ENCODE measurements at places on chromosomes 4 and X. TPM values are rescaled to one million over a fixed set of nuclear protein-coding genes. Genes with fewer than 3 reads are reported as not detected.
A peak's percentile ranks its signal among the peaks of the same experiment; 100 is the strongest.

The EMD gene
- total RNA-seq, result 119 TPM

The PWWP3B gene
- not detected for total RNA-seq

- DNase-seq, result no peak
Observed at GRCh38 chr4:113921089-113921794, 58.2 kb downstream of the ARSJ start.

The SYTL4 gene
- not detected for total RNA-seq

DNA sequence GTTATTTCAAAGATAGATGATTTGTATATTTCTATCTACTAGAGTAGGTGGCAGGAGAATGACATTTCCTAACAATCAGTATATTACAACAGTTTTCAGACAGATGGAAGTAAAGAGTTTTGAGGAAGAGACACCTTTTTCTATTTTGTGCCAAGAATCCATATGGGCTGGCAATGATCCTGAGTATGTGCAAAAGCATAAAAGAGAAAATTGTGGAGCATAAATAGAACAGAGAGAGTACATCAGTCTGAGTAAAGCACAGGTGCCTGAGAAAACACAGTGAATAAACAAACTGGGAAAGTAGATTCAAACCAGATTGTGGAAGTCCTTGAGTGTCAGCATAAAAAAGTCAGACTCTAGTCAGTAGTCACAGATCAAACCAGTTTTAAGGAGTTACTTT is 96.8 kb upstream of the WDR44 start:
- no peak for DNase-seq

DNA sequence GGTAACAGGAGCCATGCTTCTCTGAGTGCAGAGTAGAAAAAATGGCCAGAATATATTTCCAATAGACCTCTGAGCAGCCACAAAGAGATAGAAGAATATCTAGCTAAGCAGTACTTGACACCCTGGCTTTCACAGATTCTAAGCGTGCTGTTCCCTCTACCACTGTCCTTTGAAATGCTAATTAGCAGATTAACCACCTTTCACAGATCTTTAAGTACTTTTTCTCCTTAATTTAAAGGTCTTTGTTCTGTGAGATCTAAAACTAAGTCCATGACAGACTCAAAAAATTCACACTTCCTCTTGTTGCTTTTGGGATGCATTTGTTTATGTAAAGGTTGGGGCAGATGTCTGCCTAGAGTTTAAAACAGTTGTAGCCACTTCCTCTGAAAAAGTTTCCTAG is 28.3 kb upstream of the MAGEC2 start:
- DNase-seq, result no peak

- DNase-seq, result peak; percentile 19
Observed at GRCh38 chr4:139528377-139529005, 27.5 kb downstream of the SETD7 start.

DNA sequence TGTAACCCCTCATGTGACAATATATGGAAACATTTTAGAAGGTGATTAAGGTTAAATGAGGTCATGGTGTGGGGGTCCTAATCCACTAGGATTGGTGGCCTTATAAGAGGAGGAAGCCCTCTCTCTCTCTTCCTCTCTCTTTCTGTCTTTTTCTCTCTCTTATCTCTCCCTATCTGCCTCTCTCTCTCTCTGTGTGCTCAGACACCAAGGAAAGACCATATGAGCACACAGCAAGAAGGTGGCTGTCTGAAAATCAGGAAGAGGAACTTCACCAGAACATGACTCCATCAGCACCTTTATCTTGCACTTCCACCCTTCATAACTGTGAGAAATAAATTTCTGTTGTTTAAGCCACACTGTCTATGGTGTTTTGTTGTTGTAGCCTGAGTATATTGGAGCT is 1472.2 kb downstream of the PCDH7 start:
- no peak for DNase-seq
